Urothelium cell line (cell line): ENCODE measurements at places on chromosomes 6 and 20.
A peak's percentile ranks its signal among the peaks of the same experiment; 100 is the strongest.

DNA sequence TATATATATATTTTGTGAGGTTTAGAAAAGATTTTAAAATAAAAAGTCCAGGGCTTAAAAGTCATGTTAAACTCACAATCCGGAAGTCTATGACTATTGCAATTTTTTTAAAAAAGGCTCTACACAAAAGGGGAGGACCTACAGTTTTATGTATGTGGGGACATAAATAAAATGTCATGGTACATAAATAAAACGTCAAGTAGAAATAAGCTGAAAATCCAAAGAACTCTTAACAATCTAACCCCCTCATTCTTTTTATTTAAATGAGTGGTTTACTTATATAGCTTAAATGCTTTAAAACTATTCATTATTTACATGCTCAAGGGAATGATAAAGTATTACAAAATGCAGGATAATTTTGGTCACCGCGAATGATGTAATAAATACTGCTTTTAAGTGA, 36.2 kb downstream of the STX7 start:
- DNase-seq, result no peak

GRCh38 chr6:108441141-108441540, 119.6 kb upstream of the FOXO3 start:
- DNase-seq, result no peak

DNA sequence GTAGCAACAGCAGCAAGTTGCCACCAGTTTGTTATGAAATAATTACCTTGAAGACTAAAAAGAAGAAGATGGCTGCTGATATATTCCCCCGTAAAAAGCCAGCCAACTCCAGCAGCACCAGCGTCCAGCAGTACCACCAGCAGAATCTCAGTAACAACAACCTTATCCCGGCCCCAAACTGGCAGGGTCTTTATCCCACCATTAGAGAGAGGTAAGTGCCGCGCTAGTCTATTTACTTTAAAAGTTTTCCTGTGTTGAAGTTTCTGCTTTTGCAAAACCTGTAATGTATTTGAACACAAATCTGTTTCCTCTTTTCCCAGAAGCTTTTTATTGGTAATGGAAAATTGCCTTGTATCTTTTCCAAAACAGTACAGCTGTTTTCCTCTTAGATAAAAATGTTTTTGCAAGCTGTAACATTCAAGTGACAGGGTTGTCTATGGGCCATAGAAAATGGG, 725 bp downstream of the BTBD3 start:
- DNase-seq, result no peak

DNA sequence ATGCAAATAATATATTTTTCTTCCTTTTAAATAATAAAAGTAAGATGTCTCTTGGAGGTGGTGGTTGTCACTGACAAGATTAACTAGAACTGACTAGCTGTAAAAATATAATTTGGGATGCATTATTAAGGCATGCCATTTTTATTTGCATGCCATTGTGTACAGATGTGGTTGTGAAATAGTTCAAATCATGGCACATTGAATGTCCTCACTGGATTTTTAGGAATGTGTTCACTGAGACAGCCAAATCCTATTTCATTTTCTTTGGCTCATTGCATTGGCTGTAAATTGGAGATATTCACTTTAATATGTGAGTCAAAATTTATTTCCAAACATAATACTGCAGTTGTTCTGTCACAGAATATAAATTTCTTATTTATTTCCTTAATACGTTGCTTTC, 62.3 kb downstream of the ESR1 start:
- no peak for DNase-seq

GRCh38 chr6:89475634-89476033, 42.7 kb downstream of the ANKRD6 start:
- no peak for DNase-seq

DNA sequence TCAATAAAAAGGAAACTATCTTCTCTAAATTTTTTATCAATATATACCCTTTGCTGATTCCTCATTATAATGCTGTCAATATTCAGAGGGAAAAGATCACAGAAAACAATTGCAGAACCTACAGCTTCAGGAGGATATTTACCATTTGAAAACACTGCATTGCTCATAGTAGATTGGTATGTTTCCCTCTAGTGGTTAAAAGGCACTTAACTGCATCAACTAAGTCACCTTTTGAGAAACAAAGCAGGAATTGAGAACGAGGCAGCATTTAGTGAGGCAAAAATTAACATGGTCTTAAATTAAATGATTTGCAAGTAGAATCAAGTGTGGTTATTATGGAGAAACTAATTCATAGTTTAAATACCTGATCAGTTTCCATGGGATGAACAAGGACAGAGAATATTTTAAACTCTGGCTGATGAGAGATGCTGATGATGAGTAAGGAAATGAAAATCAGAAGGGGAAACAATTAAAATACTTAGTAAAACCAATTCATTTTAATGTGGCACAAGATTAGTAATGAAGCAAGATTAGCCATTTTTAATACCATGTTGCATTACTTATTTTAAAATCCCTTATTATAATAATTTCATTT, 642.1 kb downstream of the EPHA7 start:
- DNase-seq, result peak; percentile 7

DNA sequence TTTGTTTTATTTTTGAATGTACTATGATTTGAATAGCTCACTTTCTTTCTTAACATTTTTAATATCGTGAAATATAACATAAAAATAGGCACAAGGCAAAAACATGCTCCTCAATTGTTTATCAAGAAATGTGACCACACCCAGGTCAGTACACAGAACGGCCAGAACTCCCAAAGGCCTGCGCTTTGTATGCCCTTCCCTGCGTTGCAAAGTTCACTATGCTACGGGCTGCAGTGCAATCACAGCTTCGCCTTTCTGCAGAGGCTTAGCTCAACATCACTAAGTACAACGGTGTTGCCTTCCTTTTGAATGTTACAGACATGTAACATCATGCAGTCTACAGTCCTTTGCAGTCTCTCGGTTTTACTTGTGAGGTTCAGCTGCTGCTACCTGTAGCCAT, 333.4 kb downstream of the THBS2 start:
- DNase-seq, result no peak

DNA sequence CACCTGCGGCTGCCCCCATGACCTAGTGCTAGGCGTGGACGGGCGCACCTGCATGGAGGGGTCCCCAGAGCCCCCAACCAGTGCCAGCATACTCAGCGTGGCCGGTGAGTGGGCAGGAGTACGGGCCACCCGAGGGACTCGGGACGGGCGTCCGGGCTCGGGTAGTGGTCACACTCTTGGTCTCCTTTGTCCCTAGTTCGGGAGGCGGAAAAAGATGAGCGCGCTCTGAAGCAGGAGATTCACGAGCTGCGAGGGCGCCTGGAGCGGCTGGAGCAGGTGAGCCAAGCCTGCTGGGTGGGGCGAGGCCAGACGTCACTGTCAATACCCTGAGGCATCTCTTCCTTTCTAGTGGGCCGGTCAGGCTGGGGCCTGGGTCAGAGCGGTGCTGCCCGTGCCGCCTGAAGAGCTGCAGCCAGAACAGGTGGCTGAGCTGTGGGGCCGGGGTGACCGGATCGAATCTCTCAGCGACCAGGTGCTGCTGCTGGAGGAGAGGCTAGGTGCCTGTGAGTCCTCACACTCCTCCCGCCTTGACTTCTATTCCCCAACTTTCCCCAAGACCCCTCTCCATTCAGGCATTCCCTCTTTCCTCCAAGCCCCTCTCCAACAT, 2.9 kb downstream of the EGFL8 start:
- DNase-seq, result no peak

DNA sequence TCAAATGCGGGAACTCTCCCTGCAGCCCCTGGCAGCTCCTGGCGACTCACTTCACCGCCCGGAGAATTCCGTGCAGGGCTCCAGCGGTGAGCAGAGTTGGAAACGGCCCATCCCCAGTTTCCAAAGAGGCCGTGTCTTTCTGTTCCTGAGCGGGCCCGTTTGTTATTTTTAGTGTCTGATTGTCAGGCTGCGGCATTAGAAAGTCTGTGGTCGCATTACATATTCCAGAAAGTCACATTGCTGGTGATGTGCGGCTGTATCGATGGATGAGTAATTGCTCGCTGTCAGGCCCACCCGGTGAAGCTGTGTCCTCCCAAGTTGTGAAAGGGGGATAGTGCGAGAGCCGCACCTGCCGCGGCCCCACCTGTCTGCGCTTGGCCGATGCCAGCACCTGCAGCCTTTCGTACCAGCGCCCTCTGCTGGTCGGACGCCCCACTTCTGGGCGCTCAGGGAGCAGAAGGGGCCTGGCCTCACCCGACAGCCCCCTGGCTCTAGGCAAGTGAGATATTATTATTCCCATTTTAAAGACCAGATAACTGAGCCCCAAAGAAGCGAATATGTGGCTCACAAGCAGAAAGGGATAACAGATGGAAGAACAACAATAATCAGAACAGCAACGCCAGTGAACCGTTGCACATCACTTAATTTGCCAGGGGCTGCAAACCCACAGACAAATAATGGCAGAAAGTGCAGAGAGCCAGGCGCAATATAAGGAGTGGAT, 244.9 kb downstream of the TSHZ2 start:
- DNase-seq, result peak; percentile 90

DNA sequence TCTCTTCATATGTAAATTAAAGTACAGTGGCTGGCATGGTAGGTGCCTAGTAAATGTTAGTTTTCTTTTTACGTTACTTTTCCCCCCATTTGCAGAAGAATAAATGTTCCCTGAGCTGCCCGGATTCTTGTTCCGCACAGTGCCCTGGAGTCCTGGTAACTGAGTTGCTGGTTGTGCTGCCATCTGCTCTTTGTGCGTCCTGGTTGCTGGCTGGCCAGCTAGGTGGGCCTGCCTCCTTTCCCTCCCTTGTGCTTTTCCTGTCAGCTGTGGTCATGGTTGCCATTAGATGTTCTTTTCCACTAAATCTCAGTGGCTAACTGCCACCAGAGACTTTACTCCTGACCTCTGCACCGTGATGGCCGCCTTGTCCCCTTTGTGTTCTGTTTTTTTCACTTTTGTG, 28.6 kb downstream of the CEP43 start:
- no peak for DNase-seq

GRCh38 chr6:150486048-150486447, 113.6 kb upstream of the PLEKHG1 start:
- no peak for DNase-seq

DNA sequence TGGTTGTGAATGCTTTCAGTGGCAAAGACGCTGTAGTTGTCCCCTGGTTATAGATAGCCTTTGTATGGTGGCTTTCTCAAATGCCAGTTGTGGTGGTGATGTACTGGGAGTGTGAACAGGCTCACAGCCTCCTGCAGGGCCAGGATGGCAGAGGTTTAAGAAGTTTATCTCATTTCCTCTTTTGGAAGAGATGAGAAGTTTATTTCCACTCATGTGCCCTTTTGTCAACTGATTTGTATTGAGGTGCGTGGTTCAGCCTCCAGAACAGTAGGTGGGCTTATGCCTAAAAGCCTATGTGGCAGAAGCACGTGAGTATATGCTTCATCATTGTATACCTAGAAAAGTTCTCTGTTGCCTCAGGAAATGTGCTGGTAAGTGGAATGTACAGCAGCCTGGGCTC, 13.7 kb upstream of the ZFP57 start:
- no peak for DNase-seq

DNA sequence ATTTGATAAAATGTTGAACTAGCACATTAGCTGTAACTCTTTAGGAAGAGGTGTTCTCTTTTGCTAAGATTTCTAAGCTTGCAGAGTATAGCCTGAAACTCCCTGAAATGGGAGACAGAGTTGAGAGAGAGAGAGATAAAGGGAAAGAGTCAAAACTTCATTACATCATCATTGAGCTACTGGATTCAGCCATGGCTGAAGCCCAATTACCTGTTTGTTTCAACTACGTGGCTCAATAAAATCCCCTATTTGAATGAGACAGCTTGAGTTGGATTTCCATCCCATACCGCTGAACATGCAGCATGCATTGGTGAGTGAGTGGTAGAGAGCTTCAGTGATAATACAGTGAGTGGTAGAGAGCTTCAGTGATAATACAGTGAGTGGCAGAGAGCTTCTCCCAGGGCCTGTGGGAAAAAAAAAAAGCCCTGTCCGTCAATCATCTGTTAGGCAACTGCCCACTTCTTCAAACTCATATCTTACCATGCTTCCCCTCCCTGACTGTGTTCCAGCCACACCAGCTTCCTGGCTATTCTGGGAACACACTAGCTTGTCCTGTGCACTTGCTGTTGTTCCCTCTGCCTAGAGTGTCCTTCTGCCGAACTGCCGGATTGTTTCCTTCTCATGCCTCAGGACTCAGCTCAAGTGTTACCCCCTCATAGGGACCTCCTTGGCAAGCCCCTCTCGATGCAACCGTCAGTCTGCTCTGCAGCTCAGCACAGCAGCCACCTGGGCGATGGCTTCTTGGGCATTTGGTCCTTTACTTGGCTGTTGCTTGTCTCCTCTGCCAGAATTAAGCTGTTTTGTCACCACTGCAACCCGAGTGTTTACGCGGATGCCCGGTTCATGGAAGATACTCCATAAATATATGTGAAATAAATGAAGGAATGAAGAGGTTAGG, 91.3 kb upstream of the EYA2 start:
- DNase-seq, result no peak

- DNase-seq, result no peak
These were observed 249.1 kb downstream of the COL12A1 start for GRCh38 chr6:74956559-74957428.

DNA sequence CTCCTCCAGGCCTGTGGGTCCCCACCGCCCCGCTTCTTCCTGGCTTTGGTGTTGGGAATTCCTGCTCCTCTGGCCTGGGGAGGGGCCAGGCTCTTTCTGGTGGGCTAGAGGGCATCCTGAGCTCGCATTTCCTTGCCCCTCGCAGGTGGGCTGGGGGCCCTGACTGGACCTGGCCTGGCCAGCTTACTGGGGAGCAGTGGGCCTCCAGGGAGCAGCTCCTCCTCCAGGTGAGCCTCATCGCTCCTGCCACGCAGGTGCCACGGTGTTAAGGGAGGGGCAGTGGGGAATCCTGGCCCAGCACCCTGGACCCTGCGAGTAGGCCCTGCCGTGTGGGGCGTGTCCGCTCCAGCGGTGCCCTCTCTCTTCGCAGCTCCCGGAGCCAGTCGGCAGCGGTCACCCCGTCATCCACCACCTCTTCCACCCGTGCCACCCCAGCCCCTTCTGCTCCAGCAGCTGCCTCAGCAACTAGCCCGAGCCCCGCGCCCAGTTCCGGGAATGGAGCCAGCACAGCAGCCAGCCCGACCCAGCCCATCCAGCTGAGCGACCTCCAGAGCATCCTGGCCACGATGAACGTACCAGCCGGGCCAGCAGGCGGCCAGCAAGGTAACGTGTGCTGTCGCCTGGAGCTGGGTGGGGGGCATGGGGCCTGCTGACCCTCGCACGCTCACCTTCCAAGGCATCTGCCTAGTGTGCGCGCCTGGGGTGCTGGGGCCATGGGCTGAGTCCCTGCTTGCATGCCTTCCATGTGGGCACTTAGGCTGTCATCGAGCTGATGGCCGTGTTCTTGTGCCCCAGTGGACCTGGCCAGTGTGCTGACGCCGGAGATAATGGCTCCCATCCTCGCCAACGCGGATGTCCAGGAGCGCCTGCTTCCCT, 4.7 kb downstream of the ADRM1 start:
- DNase-seq, result no peak

DNA sequence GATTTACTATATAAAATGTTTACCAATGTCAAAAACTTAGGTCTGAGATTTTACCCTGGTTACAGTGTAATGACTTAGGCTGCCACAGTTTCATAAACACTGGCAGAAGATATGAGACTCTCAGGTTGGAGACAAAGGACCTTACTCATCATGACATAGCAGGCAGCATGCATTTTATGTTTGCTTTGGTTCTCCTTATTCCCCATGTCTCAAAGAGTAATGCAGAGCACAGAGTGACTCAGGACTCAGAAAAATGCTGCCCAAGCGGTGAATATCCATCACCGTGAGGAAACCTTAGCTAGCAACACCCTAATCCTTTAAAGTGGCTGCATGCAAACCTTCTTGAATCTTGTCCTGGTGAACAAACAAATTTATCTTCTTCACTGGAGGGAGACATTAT, 112.1 kb upstream of the EYS start:
- DNase-seq, result no peak
